HuH-7 (cell line): ENCODE measurements at places on chromosomes 5 and 9.

- no peak for DNase-seq
Observed at GRCh38 chr5:55636177-55636576, 75.9 kb downstream of the SLC38A9 start.

DNA sequence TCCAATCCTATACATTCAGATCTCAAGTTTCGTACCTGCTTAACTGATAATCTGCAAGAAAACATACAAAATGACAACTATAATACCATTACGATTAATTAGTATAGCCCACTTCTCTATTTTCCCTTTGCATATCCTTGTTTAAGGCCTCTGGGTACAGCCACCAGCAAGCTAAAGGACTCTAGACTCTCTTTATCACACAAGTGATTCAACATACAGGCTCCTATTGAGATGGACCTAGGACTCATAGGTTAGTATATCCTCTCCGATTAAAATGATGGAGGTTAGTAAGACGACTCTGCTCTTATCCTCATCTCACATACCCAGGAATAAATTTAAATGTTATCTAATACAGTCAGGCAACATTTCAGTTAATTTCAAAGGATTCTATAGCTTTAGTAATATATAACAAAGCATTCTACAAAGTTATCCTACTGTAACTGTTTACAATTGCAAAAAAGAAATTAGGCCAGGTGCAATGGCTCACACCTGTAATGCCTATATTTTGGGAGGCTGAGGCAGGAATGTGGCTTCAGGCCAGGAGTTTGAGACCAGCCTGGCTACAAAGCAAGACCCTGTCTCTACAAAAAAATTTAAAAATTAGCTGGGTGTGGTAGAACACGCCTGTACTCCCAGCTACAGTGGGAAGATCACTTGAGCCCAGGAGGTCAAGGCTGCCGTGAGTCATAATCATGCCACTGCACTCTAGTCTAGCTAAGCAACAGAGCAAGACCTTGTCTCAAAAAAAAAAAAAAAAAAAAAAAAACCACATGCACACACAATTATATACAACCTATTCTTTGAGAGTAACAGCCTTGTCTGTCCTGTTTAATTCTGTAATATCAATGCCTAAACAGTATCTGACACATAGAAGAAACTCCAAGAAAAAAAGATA lies 15.4 kb downstream of the HAUS6 start:
- no peak for DNase-seq

DNA sequence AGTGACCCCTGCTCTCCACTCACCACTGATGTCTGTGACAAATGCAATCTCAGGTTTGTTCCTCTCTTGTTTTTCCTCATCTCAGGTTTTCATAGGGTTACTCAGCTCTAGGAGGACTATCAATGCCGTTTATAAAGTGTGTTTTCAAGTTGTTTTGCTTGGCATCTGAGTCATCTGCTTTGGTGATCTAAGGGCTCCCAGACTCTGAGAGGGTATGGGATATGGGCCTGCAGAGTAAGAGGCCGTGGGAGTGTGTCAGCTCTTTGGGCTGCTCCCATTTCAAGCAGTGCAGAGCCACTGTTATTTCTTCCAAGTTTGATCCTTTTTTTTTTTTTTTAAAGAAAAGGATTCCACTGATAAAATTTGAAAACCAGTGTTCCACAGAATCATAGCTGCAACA lies 46.3 kb downstream of the NNT start:
- no peak for DNase-seq

GRCh38 chr9:4138781-4139180 lies 161.1 kb downstream of the GLIS3 start:
- no peak for DNase-seq

- DNase-seq, result peak; percentile 18
Observed at GRCh38 chr5:72244862-72245371, 75.1 kb downstream of the MRPS27 start.

GRCh38 chr9:80555782-80556325 lies 984.1 kb downstream of the TLE4 start:
- no peak for DNase-seq

DNA sequence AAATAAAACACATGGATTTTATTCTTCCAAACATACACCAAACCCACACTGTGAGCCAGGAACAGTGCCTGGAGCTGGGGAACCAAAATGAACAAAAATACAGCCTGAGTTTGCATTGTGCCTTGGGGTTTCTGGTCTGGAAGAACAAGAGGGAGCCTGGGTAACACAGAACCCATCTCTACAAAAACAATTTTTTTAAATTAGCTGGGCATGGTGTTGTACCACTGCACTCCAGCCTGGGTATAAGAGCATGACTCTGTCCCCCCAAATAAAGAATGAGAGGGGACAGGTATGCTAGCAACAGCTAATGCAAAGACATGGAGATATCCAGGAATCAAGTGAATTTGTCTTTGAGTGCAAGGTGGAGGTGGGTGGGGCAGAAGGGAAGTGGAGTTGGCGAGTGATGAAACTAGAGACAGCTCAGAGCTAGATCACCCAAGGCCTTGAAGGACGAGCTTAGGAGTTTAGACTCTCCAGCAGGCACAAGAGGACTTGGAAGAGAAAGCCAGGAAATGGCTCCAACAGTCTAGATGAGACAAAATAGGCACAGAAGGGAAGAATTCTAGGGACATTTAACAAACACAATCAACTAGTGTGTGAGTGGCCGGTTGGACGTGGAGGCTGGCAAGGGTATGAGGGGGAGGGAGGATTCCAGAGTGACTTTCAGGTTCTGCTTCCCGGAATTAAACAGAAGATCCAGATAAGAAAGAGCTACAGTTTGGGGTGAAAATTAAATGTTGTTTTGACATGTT lies 47.4 kb downstream of the FNBP1 start:
- no peak for DNase-seq

DNA sequence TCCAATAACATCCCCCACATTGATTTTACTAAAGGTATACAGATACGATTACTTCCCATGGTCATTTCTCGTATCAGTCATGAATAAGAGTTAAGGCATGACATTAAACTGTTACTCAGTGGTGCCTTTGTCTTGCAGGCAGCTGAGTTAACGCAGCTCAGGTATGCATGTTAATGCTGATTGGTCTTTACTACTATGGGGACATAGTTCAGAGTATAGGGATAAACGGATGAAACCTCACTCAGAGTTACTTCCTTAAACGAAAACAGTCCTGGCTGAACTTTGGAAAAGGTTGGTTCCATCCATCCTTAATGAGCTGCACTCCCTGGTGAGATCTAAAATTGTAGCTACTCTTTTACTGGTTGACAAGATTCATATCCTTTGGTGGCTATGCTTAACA lies 87.0 kb downstream of the ACTL7B start:
- no peak for DNase-seq

- DNase-seq, result no peak
Observed at GRCh38 chr5:133741818-133742355, 129.5 kb upstream of the FSTL4 start.

- no peak for DNase-seq
Observed at GRCh38 chr5:173859408-173860159, 28.6 kb upstream of the CPEB4 start.
